ENCODE measurements at places on chromosomes 1 and 21.

DNA sequence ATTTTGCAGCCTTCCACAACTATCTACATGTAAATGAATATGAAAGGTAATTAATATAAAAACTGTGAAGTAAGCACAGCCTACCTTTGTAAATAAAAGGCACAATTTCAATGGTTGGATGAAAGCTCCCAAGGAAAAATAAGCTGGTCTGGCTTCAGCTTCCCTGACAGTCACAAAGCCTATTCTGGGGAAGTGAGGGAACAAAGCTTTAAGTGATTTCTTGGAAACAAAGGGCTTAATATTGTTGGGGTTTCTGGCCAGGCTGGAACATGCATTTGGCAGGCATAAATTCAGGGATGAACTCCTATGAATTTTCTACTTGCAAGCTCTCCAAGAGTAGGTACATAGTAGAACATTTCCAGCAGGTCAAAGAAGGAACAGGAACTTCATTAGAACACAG is 17.3 kb downstream of the BCAS2 start:
- DNase-seq, result no peak

DNA sequence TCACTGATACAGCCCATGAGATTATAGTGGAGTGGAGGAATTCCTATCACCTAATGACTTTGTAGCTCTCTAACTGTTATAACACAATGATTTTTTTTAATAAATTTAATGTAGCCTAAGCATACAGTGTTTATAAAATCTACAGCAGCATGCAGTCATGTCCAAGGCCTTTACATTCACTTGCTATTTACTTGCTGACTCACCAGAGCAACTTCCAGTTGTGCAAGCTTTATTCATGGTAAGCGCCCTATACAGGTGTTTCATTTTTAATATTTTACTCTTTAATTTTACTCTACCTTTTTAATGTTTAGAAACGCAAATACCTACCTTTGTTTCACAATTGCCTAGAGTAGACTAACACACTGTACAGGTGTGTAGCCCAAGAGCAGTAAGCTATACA is 1652.2 kb downstream of the BRINP3 start:
- no peak for DNase-seq

DNA sequence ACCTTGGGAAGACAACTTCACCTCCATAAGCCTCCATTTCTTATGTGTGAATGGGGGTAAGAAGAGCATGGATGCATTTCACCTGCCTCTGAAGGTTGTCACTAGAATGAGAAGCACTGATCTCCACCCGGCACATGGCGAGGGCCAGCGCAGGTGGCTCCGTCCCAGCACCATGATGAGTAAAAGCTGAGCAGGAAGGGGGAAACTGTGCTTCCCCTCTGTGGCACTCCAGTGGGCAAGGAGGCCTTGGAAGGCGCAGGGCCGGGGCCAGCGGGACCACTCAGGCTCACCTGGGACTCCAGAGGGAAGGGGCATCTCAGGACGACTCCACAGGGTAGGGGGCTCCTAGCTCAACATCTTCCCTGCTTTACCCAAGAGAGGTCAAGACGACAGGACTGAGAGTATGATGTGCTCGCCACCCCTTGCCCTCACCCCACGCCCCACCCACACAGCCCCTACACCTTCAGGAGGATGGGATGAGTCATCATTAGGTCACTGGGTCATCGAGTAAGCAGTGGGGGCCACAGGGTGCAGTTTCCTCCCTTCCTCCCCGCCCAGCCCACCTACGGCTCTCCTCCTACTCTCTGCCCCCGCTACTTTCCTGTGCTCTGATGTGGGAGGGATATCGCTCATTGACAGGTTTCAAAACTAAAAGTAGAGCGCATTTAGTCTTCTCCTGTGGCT is 112.1 kb downstream of the HIVEP3 start:
- DNase-seq, result no peak

DNA sequence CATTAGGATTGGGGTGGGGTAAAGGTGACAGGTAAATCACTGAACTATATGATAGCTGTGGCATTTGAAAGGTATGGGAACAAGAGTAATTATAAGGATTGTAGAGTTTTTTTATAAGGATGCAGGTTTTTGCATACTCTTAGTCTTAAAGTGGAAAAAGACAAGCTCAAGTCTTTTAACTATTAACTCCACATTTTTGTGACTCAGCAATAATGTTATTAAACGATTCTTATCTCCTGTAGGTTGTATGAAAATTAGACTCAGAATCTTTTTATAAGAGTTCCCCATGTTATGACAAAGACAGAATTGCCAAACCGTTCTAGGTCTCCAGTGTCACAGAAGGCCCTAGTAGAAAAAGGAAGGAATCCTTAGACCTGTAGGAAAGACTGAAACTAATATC is 49.9 kb upstream of the TTLL7 start:
- DNase-seq, result no peak

- no peak for DNase-seq
Measured at GRCh38 chr1:153563483-153563901, 2.2 kb downstream of the S100A2 start.

DNA sequence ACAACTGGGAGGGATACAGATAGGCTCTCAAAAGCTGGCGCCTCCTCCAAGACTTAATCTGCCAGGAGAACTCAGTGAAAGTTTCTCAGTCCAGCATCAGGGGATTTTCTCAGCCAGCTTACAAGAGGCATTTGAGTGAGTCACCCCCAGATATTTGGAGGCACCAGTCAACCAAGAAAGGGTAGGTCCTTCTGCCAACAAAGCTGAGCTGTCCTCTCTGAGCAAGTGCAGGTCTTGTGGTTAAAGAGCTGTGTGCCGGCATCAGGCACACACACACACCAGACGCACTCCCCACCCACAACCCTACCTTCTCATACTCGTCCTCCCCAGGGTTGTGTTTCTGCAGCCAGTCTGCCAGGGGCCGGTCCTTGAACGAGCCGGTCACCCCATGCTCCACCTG is 27.0 kb upstream of the PPP1R15B start:
- DNase-seq, result peak; percentile 100

GRCh38 chr1:38293567-38293966 is 247.0 kb upstream of the POU3F1 start:
- no peak for DNase-seq

DNA sequence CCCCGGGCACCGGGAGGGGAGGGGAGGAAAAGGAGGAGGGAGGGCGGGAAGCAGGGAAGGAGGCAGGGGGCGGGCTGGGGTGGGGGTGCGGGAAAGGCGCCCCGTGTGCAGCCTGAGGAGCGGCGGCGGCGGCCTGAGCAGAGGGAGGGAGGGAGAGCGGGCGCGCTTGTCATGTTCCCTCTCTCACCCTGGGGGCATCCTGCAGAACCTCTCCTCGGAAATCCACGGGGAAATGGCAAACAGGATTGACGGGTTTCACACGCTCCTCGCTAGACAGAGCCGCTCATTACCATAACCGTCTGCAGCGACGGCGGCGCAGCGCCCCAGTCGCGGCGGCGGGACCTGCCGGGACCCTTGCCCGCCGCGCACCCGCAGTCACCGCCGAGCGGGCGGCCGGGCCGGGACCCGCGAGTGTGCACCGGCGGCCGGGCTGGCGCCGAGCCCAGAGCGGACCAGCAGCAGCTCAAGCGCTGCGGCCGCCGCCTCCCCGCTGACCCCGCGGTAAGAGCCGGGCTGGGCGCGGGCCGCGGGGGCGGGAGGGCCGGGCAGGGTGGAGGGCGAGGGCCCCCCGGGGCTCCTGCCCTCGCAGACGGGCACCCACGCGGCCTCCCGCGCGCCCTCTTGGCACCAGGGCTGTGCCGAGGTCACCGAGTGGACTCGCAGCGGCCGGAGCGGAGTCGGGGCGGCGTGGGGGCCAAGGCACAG is at the start of gene SERTAD4:
Gene SERTAD4, plus strand, starts transcription at position 286 of the 705 bp plus-strand sequence. CDS start 5,165 bp downstream, outside the sequence.
- peak; percentile 60 for DNase-seq

DNA sequence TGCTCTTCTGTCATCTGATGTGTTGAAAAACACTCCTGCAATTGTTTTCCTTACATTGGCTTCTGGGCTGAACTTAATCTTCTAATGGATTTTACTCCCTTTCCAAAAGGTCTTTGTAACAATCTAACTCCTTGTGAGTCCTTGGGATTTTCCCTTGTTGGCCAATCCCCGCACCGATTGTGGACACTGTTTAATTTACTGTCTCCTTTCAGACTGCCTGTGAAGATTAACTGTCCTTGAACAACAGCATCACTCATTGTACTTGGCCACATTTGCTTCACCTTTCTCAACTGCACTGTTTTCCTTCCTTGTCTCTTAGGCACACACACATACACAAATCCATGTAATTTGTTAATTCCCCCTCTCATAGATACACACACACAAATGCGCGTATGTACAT is 120.4 kb downstream of the SPATA46 start:
- peak; percentile 26 for DNase-seq

- DNase-seq, result no peak
Measured at GRCh38 chr1:203128716-203129500, 1.4 kb downstream of the ADORA1 start.

DNA sequence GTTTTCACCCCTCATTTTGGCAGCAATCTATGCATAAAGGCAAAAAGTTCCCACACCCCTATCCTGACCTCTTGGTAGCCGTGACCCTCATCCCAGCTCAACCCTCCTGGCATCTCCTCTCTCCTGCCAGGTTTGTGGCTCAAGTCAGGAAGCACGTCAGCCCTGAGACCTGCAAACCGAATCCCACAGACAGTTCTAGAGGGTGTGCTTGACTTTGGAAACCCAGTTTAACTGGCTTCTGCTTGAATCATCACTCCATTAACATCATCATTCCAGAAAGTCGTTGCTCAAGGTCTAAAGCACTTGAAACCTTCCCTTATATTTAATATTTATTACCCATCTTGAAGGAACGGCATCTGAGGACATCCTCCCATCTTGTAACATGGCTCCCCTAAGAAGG is 133.4 kb upstream of the ERG start:
- no peak for DNase-seq

- DNase-seq, result no peak
Measured at GRCh38 chr1:19770436-19771190, 29.1 kb downstream of the TMCO4 start.

DNA sequence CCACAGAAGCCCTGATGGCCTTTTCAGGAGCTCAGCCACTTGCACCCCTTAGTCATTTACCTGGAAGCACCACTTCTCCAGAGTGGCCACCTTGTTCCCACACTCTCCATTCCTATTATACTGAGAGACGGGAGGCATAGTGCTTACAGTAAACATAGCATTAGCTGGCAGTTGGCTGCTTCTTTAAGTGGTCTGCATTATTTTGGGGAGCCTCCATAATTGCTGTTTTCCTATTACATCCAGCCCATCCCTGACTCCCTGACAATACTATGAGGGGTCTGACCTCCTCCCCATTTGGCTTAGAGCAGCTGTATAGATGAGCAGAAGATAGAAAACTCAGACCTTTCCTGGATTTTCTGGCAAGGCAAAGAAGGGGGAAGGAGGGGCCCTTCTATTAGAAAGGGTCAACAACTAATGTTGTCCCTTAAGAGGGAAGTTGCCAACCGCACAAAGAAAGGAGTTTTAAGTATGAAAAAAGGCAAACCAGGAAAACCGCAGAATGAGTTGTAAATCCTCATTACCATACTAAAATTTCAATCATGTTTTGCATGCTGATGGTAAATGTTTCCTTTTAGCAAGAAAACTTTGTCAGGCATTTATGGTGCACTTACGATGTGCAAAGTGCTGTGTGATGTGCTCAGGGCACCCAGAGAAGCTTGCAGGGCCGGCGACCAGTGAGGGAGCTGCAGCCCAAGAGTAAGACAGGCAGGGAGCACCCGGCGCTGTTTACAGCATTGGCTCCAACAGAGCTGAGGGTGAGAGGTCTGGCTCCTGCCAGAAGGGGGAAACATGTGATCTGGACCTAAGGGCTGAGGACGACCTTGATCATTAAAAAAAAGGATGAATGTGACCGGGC is 167.3 kb downstream of the ZZZ3 start:
- no peak for DNase-seq

DNA sequence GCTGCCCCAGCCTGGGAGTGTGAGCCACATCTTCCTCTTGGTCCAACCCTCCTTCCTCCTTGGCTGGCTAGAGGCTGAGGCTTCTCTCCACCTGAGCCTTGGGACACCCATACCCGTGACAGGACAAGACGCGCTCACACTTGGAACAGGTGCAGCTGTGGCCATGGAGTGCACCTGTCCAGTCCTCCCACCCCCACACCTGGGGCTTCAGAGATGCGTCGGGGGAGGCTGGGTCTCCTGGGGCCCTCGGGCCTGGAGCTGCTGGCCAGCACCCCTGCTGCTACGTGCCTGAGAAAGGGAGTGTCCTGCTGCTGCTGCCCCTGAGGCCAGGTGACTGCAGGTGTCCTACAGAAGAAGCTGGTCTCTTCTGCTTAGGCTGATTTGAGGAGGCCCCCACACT is 37.0 kb upstream of the TMEM52 start:
- no peak for DNase-seq

DNA sequence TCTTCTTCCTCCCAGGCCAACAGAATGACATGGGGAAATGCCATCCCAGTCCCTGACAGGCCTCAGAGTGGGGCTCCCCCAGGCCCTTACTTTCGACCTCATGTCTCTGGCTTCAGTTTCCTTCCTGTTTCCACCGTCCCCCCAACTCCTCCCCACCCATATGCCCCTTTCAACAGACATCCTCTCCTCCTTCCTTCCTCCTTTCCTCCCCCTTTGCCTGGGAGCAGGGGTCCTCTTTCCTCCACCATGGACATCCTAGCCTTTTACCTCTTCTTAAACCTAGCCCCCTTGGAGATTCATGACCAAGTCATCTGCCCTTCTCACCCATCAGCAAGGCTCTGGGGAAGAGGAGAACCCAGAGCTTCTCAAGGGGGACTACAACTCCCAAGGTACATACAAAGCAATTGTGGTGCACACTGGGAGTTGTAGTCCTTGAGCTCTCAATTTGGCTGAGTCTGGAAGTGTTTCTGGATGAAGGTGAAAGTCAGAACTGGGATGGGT is 4.0 kb downstream of the ZBTB7B start:
- DNase-seq, result no peak

- no peak for DNase-seq
Measured at GRCh38 chr1:34025675-34026074, 139.4 kb downstream of the CSMD2 start.

DNA sequence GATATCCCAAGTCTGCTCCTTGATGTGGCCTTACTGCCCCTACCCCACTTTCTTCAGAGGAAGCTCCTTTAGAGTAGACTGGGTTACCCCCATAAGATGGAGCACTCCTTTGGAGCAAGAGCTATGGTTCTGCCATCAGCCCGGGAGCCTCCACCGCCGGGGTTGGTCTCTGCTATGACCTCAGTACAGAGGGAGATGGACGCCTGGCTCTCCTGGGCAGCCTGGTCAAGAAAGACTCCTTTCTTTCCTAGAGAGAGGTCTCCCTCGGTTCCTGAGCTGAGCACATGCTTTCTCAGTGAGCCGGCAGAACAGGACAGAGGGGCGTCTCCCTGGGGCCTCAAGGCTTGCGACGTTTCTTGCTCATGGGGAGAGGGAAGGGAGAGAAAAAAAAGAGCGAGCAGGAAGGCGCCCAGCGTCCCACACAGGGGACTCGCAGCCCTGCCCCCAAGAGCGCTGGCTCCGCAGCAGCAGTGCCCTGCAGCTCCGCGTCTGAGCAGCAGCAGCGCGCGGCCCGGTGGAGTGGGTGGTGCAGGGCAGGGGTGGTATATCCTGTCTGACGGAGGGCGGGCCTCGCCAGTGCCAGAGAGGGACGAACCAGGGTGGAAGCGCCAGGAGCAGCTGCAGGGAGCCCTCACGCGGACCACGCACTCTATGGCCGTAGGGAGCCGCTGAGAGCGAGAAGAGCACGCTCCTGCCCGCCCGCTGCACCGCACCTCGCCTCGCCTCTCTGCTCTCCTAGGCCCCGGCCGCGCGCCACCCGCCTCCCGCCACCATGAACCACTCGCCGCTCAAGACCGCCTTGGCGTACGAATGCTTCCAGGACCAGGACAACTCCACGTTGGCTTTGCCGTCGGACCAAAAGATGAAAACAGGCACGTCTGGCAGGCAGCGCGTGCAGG is at the start of gene PKP1:
Gene PKP1, plus strand, starts transcription at position 576 of the 899 bp plus-strand sequence. Its CDS starts 197 bp downstream, at position 773.
- no peak for DNase-seq
